NCI-H187 (cell line): ENCODE measurements at places on chromosomes 5 and 9.
A peak's percentile ranks its signal among the peaks of the same experiment; 100 is the strongest.

DNA sequence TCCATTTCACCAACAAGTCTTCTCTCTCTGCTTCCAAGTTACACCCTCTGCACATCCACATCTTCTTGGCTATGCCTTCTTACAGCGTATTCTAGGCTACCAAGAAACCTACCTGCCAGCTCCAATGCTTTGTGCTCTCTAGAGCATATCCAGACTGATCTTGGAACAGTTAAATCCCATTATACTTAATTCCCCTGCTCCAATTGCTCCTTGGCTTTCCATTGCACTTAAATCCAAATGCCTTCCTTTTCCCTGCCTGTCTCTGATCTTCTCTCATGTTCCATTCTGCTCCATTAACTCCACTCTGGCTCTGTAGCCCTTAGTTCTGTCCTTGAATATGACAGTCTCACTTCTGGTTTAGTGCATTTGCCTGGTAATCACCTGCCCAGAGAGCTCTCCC is 322.4 kb downstream of the LRRC70 start:
- no peak for DNase-seq

DNA sequence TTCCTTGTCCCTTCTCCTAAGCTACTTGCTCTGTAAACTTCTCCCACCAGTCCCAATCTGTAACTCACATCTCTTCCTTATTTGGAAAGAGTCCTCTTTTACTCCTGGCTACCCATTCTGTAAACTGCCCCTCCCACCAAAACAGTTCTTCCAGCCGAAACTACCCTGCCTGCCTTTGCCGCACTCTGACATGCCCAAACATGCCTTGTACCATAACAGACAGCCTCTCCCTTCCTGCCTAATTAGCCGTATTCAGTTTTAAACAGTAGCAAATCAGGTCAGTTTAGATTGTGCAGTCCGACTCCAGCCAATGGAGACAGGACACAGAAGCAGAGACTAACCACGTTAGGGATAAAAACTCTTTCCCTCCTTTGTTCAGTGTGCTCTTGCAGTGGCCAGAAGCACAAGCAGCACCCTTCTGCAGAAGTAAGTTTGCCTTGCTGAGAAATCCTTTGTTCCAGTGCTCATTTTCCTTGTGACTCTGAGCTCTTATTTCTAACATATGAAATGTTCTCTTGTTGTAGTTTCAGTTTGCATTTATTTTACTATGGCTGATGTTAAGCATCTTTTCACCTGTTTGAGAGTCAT is 5.4 kb upstream of the GLT6D1 start:
- DNase-seq, result no peak

GRCh38 chr5:132506094-132506692 is 15.6 kb upstream of the IRF1 start:
- DNase-seq, result no peak

- DNase-seq, result no peak
Measured at GRCh38 chr5:141906972-141907371, 16.7 kb upstream of the DELE1 start.

GRCh38 chr5:88555674-88556073 is 287.0 kb upstream of the TMEM161B start:
- DNase-seq, result peak; percentile 9

DNA sequence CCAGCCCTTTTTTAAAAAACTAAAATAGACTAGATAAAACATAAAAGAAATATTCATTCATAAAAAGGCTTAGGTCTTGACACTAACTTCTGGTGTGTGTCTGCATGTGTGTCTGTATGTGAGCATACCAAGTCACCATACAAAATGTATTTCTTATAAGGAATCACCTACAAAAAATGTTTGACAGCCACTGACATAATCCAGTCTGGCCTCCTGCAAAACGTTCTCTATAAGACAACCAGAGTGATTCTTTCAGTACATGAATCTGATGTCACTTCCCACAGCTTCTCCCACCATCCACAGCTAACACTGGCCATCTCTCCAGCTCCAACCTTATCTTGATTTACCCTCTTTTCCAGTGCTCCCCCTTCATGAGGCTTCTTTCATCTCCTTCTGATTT is 192.3 kb downstream of the TLE1 start:
- no peak for DNase-seq

GRCh38 chr5:2188661-2189060 is 305.9 kb upstream of the IRX4 start:
- DNase-seq, result no peak

GRCh38 chr9:96607971-96608370 is 11.7 kb downstream of the CDC14B start:
- no peak for DNase-seq

- DNase-seq, result no peak
Measured at GRCh38 chr9:136542241-136543040, 3.4 kb downstream of the NOTCH1 start.

GRCh38 chr9:127161081-127161624 is 38.7 kb upstream of the ANGPTL2 start:
- no peak for DNase-seq

DNA sequence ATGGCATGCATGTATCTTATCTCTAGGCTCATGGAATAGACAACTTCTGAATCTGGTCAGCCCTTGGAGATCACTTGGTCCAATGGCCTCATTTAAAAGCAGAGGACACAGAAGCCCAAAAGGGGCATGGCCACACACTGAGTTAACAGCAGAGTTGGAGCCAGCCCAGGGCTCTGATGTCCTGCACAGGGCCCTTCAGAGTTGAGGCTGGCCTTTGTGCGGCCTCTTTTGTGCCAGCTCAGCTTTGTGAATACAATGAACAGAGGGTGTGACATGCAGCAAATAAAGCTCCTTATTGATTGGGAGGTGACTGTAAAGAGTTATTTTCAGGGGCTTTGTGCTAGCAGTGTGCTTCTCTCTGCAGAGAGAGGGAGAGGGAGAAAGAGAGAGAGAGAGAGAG is 150.1 kb upstream of the STK32A start:
- DNase-seq, result no peak

DNA sequence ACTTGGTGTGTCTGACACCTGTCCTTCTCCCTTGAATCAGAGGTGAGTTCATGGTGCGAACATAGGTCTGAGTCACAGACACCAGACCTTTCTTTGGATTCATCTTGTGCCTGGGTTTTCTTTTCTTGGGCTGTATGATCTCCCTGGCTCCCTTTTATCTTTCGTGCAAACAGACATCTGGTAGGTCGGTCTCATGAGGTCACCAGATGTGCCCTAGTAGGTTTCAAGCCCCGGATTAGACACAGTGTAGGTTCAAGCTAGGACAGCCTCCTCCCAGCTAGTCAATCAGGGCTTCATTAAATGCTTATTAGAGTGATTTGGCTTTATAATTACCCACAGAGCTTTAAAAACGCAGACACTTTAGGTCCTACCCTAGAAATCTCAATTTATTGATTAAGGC is 106.0 kb upstream of the MYO10 start:
- DNase-seq, result no peak

GRCh38 chr5:61275841-61276240 is 56.2 kb upstream of the ZSWIM6 start:
- no peak for DNase-seq

DNA sequence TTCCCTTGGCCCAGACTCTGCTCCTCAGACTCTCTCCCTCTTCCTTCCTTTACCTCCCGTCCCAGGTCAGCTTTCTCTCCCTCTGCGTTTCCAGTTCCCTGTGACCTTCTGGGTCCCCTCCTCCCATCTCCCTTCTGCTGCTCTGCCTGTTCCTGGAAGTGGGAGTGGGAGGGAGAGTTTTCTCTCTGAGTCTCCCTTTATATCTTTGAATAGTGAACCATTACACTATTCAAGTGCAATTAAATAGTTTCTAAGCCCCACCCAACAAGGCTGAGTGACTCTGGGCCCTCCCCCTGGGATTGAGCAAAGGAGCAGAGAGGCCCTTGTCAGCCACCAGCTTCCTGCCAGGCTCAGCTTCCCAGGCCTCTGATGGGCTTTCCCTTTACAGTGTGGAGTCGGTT is 34.8 kb downstream of the THBS4 start:
- DNase-seq, result no peak

DNA sequence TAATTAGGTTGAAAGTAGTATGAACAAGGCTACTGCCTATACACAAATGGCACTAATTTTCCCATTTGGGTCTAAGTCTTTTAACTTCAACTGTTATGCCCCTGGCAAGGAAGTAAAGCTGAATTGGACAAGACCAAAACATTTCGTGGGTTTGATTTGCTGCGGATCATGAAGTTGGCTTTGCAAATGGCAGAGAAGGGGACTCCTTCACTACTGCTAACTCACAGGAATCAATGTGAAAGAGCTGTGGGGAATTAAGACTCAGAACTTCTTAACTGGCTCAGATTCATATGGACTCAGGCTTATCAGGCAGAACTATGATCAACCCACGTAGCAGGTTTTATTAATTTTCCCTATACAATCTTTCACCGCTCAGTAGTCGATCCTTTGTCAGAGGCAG is 73.8 kb upstream of the IFNE start:
- DNase-seq, result no peak

- DNase-seq, result no peak
Measured at GRCh38 chr5:65299861-65300260, 181.9 kb downstream of the ADAMTS6 start.

DNA sequence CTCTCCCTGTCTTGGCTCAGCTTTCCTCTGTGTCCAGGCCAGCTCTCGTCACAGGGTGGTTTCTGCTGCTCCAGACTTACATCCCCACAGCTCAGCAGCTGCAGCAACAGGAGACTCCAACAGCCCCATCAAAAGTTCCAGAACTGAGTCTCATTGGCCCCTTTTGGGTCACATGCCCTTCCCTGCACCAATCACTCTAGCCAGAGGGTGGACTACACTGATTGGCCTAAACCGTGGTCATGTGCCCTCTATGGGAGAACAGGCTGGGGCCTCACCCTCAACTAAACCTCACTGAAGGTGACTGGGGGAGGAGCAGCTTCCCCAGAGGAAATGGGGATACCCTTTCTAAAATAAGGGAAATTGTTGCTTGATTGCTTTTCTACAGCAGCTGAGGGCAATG is 44.4 kb upstream of the CPLX2 start:
- no peak for DNase-seq

DNA sequence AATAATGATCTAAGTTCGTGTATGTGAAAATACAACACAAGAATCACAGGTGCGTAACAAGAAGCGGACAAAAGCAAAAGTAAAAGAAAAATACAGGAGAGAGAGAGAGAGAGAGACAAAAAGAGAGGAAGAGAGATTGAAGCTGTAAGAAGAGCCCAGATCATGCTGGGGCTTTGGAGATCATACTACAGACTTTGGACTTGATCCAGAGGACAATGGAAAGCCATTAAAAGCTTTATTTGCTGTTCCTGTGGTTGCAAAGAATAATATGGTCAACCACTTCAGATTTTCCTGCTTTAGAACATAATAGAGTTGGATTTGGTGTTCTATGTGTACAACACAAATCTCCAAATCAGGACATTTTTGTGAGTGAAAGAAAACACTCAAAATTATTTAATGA is 561.4 kb downstream of the CAAP1 start:
- DNase-seq, result peak; percentile 51

DNA sequence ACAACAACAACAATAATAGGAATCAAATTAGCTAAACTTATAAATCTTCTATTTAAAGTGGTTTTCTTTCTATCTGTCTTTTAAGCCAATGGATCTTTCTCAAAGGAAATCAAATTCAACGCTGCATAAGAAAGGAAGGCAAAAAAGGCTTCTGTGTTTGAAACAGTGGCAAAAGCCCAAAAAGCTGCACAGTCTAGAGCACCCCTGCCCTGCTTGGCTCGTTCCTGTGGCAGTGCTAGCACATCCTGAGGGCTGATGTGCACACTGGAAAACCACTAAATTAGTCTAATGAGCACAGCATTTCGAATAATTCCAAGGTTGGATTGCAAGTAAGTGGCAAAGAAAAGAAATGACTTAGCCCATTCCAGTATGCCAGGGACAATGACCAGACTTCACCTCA is 80.7 kb downstream of the AP3B1 start:
- DNase-seq, result no peak

- DNase-seq, result no peak
Measured at GRCh38 chr9:136761545-136761981, 2.8 kb downstream of the LCN15 start.

- DNase-seq, result no peak
Measured at GRCh38 chr5:177327539-177328522, 16.1 kb upstream of the MXD3 start.

DNA sequence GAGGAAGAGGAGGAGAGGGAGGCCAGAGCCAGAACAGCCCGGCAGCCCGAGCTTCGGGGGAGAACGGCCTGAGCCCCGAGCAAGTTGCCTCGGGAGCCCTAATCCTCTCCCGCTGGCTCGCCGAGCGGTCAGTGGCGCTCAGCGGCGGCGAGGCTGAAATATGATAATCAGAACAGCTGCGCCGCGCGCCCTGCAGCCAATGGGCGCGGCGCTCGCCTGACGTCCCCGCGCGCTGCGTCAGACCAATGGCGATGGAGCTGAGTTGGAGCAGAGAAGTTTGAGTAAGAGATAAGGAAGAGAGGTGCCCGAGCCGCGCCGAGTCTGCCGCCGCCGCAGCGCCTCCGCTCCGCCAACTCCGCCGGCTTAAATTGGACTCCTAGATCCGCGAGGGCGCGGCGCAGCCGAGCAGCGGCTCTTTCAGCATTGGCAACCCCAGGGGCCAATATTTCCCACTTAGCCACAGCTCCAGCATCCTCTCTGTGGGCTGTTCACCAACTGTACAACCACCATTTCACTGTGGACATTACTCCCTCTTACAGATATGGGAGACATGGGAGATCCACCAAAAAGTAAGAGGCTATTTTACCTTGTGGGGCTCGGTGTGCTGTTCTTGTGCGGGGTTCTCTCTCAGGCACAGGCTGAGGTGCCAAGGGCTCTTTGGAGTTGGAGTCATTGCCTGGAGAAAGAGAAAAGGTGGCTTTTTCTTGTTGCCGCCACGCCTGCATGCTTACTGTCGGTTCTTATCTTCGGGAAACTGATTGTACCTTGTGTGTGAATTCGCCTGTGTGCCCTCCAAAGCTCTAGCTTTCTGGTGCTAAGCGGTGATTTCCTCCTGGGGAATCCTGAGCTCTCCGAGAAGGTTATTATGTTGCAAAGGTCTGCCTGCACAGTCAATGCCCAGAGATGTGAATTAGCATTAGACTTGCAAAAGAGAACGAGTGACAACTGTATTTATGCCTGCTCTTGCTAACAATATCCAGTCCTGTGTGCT is at the start of gene ISL1:
TSS of gene ISL1 (plus strand) at position 318 of the 991 bp plus-strand sequence. CDS start at position 542, 224 bp downstream.
- peak; percentile 93 for DNase-seq

DNA sequence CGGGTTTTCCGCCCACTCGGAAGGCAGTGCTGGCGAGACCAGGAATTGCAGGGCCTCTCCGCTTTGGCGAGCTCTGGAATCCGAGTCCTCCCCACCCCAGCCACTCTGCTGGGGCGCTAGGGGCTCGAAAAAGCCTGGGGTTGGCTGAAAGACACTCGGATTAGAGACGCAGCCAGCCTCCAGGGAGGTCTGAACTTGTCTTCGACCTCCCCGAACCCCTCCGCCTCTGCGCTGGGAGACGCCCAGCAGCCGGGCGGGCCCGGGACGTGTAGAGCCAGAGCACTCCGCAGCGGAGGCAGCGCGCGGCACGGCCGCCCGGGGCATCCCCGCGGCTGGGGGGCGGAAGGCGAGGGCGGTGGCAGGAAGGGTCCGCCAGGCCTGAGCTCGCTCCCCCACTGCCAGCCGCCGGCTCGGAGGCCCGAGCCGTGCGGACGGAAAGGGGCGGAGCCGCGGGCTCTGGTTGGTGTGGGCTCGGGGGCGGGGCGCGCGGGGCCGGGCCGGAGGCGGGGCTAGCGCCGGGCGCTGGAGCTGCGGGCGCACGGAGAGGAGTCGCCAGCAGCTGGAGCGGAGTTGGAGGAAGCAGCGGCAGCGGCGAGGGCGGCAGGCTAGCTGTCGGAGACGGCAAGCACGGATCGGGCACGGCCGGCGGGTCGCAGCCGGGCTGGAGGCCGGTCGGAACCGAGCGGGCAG is at the start of gene PIK3R1:
TSS of gene PIK3R1 (plus strand) at position 549 of the 690 bp plus-strand sequence. CDS start 10,920 bp downstream, outside the sequence.
- DNase-seq, result peak; percentile 98
